Vagina (tissue), 2 donors: ENCODE measurements at places on chromosomes 12 and 14. TPM values are rescaled to one million over a fixed set of nuclear protein-coding genes. Genes with fewer than 3 reads are reported as not detected.

Gene MED6
- 37.6 TPM for total RNA-seq

Gene CCDC196
- not detected for total RNA-seq

GRCh38 chr12:69527506-69528272 lies 57.5 kb downstream of the FRS2 start:
- no peak for DNase-seq

Gene CLEC7A
- total RNA-seq = 7.9 TPM

GRCh38 chr14:102248121-102248520 lies 56.8 kb downstream of the MOK start:
- DNase-seq = no peak

Gene PITPNM2
- total RNA-seq = 8.1 TPM

- no peak for DNase-seq
Measured at GRCh38 chr14:68669603-68670358, 123.1 kb downstream of the ZFP36L1 start.

Gene ADCY6
- total RNA-seq = 30.0 TPM

DNA sequence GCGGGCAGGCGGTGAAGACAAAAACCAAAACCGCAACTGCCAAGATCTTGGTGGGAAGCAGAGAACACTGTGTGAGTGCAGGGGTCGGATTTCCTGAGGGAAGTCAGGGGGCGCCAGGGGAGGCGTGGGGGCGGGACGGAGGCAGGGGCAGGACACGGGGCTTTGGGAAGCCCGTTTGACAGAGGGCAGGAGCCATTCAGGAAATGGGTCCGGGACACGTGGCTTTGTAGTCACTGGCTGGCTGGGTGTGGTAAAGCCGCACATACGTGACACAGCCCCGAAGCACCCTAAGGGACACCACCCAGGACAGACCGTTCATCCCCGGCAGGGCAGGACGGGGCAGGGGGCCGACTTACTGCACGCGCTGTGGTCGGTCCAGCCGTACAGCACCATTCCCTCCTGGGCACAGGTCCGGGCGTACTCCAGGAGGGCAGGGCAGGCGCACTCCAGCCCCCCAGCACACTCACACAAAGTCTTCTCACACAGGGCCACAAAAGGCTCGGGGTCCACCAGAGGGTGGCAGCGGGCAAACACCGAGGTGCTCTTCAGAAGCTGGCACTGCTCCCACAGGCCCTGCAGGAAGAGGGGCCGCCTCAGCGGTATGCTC lies 49.4 kb downstream of the VWF start:
- no peak for DNase-seq
